ENCODE measurements at places on chromosomes 11 and 22. TPM values are rescaled to one million over a fixed set of nuclear protein-coding genes. Genes with fewer than 3 reads are reported as not detected.

DNA sequence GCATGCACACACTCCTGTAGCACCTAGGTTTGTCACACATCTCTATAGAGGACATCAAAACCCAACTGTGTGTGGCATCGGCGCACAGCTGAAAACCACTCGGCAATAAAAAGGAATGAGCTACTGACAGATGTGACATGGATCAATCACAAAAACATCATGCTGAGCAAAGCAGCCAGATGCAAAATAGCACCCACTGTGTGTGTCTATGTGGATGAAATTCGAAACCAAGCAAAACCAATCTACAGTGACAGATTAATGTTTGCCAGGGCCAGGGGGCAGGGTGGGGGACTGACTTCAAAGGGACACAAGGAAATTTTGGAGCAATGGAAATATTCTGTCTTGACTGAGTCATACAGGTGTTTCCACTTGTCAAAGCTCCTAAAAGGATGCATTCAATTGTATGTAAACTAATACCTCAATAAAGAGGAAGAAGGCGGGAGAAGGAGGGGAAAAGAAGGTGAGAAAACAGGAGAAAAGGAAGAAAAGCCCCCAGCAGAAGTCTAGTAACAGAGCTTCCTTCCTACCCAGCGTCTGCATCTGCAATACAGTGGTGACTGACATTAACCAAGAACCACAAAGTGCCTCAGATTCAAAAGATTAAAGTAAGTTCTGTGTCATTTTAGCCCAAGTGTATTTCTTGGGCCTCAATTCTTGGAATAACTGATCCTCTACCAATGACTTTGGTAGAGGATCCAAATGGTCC is 49.8 kb downstream of the PACSIN2 start:
- DNase-seq: peak; percentile 86
- no peaks in the 10 kb centered on the region for H3K27me3 ChIP-seq
- peaks cover 20% of the 10 kb centered on the region for H3K36me3 ChIP-seq

GRCh38 chr11:102332611-102332994 is 14.4 kb upstream of the BIRC2 start:
- H3K4me1 ChIP-seq: no peaks in the 10 kb centered on the region
- no peaks in the 10 kb centered on the region for H3K36me3 ChIP-seq
- DNase-seq: no peak
- no peaks in the 10 kb centered on the region for H3K27me3 ChIP-seq
- H3K27ac ChIP-seq: no peak overlapping the region
- no peak overlapping the region for H3K4me3 ChIP-seq

GRCh38 chr11:45745065-45745811 is 59.7 kb upstream of the SLC35C1 start:
- no peaks in the 10 kb centered on the region for H3K4me1 ChIP-seq
- H3K27ac ChIP-seq: no peak overlapping the region
- H3K4me3 ChIP-seq: no peak overlapping the region
- peaks cover 10% of the 10 kb centered on the region for H3K27me3 ChIP-seq
- H3K36me3 ChIP-seq: no peaks in the 10 kb centered on the region
- DNase-seq: no peak

- no peak overlapping the region for H3K4me3 ChIP-seq
- H3K36me3 ChIP-seq: no peaks in the 10 kb centered on the region
- H3K27ac ChIP-seq: no peak overlapping the region
- no peaks in the 10 kb centered on the region for H3K27me3 ChIP-seq
Observed at GRCh38 chr11:2093575-2094353, 45.4 kb downstream of the IGF2 start.

DNA sequence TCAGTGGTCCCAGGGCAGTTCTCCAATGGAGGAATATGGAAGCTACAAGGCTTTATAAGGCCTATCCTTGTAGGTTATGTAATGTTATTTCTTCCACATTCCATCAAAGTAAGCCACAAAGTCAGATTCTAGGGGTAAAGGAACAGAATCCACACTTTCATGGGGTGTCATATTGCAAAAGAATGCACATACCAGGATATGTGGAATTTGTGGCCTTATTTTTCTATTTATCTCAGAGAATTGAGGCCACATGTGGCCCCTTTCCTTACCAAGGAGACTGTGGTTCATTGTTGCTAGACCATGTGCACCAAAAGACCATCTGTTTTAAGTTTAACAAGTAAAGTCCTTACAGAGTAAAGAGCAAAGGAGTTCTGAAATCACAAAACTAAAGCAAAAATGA is 12.9 kb downstream of the LRRC4C start:
- no peak overlapping the region for H3K27ac ChIP-seq
- no peaks in the 10 kb centered on the region for H3K36me3 ChIP-seq
- H3K4me3 ChIP-seq: no peak overlapping the region

- H3K27ac ChIP-seq: no peak overlapping the region
- H3K4me1 ChIP-seq: no peaks in the 10 kb centered on the region
- no peak for DNase-seq
- H3K36me3 ChIP-seq: no peaks in the 10 kb centered on the region
Observed at GRCh38 chr11:45382133-45382878, 96.2 kb upstream of the SYT13 start.

DNA sequence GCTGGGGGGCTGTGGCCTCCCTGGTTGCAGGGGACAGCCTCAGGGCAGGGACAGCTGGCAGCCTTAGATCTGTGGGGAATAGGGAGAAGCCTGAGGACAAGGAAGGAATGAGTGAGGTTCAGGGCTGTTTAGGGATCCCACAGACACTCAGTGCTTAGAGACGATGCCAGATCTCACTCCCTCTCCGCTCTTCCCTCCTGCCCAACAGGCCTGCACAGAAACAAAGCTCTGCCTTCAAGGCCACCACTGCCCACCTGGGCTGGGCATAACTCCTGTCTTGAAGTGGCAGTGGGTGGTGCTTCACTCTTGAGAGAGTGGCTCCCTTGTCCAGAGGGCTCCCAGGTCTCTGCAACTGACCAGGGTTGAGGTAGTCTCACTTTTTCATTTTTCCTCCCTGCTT is 13.1 kb upstream of the CENATAC start:
- no peak overlapping the region for H3K4me3 ChIP-seq
- H3K36me3 ChIP-seq: no peaks in the 10 kb centered on the region
- H3K27me3 ChIP-seq: no peaks in the 10 kb centered on the region
- no peak for DNase-seq

DNA sequence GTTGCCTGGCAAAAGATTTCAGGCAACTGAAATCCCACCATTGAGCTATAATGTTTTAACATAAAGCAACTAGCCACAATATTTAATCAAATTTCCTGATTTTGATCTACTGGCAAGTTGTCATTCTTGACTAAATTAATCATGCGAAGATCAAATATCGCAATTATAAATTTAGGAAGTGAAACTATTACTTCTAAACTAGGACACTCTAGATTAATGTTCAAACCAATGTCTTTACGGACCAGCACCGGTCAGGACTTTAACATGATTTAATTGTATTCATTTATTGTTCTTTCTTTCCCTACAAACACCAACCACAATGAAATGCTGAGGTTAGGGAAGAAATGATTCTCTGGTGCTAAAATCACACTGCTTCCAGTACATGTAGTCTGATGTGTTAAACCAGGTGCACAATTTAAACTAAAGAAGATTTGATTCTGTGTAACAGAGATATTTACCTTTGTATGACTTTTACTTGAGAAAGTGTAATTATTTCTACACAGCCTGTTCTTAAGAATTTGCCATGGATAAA is 14.9 kb downstream of the GAS2 start:
- H3K4me3 ChIP-seq: no peak overlapping the region
- no peaks in the 10 kb centered on the region for H3K27me3 ChIP-seq
- H3K4me1 ChIP-seq: 0 out of 2 replicates have a peak, but pooled peaks cover 3% of the 10 kb centered on the region

DNA sequence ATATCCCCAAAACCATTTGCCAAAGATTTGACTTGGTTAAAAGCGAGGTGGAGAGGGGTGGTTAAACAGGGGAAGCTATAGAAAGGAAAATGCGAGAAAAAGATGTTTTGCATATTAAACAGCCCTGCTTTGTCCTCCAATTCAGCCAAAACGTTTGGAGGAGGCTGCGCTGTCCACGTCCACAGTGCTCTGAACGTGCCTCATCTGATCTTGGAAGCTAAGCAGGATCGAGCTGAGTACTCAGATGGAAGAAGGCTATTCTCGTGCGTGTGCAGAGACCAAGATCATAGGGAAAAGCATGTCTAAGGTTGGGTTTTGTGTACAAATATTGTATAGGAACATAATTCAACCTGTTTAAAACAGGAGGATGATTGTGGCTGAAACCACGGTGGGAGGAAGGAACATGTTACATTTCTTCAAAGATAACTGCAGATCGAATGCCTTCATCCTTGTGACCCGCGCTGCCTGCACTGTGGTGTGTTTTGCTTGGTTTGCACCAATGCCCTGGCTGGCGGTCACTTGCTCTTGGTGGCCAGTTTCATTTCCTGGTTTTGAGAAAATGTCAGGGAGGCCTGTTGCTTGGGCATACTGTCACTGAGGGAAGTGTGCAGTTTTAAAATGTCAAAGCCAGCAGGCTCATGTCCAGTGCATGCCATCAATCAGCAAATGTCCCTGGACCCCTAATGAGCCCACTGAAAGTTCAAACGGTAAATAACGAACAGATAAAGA is 40.4 kb downstream of the FLI1 start:
- no peaks in the 10 kb centered on the region for H3K4me1 ChIP-seq
- H3K27ac ChIP-seq: no peak overlapping the region
- H3K27me3 ChIP-seq: no peaks in the 10 kb centered on the region
- no peak overlapping the region for H3K4me3 ChIP-seq

Gene TH
- total RNA-seq: not detected

Gene C11orf68
- total RNA-seq: 10.3 TPM

Measured in SJCRH30 (cell line).